Stimulated activated memory B cell treated with anti-CD40 and anti-IgM and Interleukin-4, amounts not matched to agents 10 μg/mL and 1 μg/mL and 100 μg/mL, for 72 hours (primary cell): ENCODE measurements at places on chromosomes 11 and 22.

DNA sequence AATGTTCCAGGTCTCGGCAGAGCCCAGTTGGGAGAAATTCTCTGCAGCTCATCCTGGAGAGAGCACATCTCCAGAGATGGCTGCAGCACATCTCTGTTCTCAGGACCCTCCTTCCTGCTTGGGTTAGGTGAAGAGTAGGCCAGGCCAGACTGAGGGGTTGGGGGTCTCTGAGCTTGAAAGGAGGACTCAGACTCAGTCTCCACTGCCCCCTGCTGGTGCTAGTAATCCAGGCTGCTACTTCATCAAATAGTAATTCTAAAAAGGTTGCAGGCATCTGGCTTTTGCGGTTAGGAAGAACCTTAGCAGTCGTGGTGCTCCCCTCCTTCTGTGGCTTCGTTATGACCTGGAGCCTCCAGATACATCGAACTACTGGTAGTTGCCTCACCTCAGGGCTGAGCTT lies 9.7 kb downstream of the TUB start:
- ATAC-seq = no peak

GRCh38 chr11:111513240-111513605 lies 1.0 kb upstream of the BTG4 start:
- ATAC-seq = no peak

DNA sequence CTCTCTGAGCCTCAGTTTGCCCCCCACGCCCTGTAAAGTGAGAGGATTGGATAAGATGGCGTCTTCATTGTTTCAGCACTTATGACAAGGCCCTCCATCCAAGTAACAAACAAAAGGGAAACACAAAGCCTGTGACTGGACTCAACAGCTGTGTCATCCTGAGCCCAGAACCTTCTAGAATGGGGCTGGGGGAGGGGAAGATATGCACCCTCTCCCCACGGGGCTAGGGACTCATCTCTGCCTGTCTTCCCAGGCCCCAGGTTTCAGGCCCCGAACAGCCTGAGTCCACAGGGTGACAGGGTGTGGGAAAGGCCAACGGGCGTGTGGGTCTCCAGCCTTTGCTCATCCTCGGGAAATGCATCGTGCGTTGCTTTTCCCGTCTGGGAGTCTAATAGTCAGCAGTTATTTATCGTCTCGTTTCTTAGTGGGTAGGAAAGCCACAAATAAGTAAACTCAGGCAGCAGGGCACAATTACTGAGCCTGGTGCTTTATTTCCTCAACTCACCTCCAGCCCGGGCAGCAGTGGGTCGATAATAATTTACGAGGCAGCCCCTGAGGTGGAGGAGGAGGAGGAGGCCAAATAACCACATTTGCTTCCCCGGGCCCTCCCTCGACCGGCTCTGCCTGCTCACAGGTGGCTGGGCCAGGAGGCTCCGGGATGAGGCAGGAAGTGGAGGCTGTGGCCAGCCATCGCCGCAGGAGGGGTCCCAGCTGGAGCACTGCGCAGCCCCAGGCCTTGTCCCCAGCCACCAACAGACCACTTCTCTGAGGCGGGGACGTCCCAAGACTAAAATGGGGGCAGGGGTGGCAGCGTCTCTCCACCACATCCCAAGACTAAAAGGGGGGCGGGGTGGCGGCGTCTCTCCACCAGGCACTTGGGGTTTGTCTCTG lies 54.4 kb downstream of the FLRT1 start:
- ATAC-seq = no peak

- no peak for ATAC-seq
These were observed 12.8 kb downstream of the GGT5 start for GRCh38 chr22:24232124-24232523.

- peak; percentile 73 for ATAC-seq
These were observed at the start of the genes C11orf21 and TSPAN32 for GRCh38 chr11:2301631-2302305. Gene C11orf21, minus strand, starts transcription at chr11:2301918. Its CDS starts 110 bp downstream, at chr11:2301808. Gene TSPAN32, plus strand, starts transcription at chr11:2302013. Its CDS starts 137 bp downstream, at chr11:2302150.

- ATAC-seq = no peak
These were observed 48.2 kb upstream of the SMCO4 start for GRCh38 chr11:93591247-93591898.

DNA sequence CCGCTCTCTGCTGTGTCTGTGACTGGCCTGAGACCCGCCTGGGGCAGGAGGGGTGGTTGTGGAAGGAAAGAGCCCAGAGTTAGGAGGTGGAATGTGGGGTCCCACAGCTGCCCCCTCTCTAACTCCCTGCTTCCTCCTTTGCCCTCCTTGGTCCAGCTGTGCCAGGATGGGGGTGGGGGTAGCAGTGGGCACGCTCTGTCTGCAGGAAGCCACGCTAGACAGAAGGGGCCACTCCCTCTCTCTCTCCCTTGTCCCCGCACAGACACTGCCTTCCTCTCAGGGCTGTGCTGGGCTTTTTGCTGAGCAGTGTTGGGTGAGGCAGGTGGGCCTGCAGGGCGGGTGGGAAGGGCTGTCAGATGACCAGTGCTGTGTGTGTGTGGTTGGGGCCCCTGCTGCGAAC lies 2.0 kb upstream of the SOX10 start:
- ATAC-seq = no peak

GRCh38 chr11:64837887-64838351 lies 6.5 kb downstream of the CDC42BPG start:
- no peak for ATAC-seq

DNA sequence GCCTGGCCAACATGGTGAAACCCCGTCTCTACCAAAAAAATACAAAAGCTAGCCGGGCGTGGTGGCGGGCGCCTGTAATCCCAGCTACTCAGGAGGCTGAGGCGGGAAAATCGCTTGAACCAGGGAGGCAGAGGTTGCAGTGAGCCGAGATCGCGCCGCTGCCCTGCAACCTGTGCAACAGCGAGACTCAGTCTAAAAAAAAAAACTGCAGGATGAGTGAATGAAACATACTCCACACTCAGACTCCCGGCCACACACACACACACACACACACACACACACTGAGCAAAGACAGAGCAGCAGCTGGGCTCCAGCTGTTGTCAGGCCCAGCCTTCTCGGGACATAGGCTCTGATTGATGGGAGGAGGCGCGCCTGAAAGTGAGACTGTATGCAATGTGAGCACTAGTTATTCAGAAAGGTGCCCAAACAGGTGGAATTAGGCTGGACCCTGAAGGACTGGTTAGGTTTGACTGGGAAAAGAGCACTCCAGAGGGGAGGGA lies 1.5 kb upstream of the PLEKHA7 start:
- ATAC-seq = no peak

GRCh38 chr22:44697423-44698141 lies 4.4 kb upstream of the PRR5 start:
- peak; percentile 65 for ATAC-seq

DNA sequence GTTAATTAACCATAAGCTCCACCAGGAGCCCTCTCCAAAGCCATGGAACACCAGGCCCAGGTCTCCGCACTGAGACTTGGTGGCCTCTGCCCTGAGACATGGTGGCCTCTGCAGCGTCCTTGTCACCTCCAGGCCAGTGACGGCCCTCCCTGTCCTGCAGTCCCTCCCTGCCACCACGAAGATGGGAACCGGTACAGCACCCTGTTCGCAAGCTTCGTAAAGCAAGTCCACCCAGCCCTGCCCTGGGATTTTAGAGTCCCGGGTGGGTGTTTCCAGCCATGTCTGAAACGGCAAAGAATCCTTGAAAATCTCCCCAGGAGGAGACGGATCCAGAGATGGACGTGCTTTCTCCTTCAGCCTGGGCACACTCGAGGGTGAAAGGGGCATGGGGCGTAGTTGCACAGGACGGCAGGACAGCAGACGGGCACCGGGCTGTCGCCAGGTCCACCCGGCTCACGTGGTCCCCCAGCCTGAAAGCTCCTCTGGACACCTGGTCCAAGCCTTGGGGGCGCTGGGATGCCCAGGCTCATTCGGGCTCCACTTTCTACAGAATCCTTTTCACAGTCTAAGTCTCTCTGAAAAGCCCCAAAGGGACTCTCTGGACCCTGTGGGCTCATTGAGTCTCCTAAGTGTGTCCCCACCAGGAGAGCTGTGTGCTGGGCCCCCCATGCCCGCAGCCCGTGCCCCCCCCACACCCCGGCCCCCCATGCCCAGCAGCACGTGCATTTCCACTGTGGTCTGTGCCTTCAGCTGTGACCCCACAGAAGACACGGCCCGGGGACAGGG lies 456.2 kb downstream of the BRD1 start:
- no peak for ATAC-seq

GRCh38 chr11:18393581-18394274 lies 635 bp upstream of the LDHA start:
- ATAC-seq = no peak

- peak; percentile 48 for ATAC-seq
These were observed 635 bp downstream of the PRR5 start for GRCh38 chr22:44702479-44703198.

GRCh38 chr11:29629286-29629685 lies 387.5 kb downstream of the KCNA4 start:
- no peak for ATAC-seq

DNA sequence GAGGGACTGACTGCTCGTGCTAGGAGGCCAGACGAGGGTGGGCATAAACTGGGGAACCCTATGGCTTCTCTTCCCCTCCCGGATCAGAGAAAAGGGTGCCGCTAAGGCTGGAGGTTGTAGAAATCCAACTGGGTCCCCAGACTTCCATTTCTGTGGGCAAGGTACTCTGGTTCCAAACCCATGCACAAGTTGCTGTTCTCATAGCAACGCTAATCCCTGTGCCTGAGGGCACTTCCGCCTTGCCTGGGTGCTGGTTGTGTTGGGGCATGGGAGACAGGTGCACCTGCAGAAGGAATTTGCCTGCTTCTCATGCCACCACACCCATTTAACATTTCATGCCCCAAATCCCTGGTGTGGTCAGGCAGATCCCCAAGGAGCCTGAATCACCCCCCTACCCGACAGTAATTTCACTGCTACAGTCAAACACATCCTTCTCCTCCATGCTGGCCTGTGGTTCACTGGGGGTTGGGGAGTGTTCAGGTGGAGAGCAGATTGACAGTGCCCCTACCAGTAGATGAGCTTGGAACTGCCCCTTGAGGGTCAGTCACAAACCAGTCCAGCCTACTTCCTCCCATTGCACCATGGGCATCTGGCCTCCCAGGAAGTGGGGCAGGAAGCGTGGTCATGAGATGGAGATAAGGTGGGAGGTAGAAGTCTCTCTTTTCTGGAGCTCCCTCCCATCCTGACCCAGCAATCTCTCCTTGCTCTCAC lies 1.2 kb downstream of the C2CD2L start:
- ATAC-seq = no peak

DNA sequence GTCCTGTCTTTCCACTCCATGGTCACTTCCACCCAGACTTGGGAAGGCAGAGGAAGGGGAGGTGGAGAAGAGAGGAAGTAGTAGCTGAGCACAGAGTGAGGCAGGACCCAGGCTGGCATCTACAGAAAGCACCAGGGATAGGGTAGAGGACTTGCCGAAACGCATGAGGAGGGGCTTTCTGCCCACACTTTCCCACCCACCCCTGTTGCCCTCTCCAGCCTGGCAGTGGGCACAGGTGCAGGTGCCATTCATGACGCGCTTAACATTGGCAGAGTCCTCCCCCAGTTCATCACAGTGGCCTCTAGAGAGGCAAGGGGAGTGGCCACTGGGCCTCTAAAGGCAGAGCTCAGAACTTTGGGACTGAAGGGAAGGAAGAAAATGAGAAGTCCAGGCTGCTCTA lies 81.9 kb downstream of the FEZ1 start:
- ATAC-seq = no peak

DNA sequence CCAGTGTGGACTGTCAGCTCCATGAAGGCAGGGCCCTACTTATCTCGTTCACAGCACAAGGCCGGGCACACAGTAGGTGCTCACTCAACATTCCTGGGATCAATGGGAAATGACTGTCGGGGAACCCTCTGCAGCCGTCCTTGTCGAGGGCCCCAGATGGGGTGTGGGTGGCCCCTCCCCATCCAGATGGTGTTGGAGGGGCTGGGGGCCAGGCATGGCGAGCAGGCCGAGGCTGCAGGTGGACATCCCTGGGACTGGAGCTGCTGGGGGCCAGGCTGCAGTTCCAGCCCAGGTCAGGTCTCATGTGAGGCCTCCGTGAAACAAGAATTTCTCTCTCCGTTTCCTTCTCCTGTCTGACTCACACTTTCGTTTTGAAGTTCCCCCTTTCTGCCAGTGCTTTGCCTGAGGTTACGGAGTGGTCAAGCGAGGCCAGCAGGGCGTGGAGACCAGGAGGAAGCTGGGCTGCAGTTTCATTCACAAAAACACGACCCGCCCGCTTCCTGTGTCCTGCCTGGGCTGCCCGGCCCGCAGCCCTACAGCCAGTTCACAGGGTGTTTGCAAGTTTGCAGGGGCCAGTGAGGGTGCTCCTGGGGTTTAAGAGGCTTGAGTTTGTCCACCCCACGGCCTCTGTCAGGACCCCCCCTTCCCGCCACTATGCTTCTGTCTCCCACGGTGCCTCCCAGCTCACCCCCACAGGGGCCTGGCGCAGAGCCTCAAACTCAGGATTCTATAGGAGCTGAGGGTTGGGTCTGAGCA lies 4.5 kb downstream of the MYEOV start:
- peak; percentile 72 for ATAC-seq

DNA sequence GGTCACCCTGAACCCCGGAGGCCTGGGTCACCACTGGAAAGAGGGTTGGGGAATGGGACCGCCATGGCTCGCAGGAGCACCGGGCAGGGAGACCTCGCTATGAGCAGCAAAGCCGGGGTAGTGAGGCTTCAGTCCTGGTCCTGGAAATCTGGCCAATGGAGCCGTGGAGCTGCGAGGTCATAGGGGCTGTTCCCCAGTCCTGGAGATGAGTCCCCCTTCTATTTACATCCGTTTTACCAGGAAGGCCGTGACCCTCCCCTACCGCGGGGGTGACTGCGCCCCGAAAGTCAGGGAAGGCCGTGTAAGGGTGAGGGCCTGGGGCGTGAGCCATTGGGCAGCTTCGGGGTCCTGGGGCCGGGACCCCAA lies 449 bp downstream of the PIDD1 start:
- no peak for ATAC-seq

GRCh38 chr11:57638005-57638781 lies 11.5 kb downstream of the YPEL4 start:
- peak; percentile 47 for ATAC-seq

DNA sequence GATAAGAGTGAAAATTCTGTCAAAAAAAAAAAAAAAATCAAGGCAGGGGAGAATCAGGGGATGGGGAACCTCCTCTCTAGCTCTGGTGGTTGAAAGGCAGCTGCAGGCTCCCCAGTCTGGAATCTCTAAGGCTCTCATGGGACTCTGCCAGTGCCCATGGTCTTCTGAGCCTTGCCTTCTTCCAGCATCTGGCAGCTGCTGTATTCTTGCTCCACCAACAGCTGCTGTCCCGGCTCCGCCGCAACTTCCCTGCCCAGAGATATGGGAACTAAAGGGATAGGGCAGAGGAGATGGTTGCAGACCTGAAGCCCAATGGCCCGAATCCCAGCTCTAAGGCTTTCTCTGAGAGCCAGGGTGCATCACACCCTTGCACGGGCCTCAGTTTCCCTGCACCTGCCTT lies 49.5 kb upstream of the PHF21B start:
- ATAC-seq = no peak

GRCh38 chr11:69465236-69466000 lies 16.0 kb upstream of the LINC01488 start:
- ATAC-seq = no peak
